ENCODE measurements at places on chromosomes 12 and 14.

DNA sequence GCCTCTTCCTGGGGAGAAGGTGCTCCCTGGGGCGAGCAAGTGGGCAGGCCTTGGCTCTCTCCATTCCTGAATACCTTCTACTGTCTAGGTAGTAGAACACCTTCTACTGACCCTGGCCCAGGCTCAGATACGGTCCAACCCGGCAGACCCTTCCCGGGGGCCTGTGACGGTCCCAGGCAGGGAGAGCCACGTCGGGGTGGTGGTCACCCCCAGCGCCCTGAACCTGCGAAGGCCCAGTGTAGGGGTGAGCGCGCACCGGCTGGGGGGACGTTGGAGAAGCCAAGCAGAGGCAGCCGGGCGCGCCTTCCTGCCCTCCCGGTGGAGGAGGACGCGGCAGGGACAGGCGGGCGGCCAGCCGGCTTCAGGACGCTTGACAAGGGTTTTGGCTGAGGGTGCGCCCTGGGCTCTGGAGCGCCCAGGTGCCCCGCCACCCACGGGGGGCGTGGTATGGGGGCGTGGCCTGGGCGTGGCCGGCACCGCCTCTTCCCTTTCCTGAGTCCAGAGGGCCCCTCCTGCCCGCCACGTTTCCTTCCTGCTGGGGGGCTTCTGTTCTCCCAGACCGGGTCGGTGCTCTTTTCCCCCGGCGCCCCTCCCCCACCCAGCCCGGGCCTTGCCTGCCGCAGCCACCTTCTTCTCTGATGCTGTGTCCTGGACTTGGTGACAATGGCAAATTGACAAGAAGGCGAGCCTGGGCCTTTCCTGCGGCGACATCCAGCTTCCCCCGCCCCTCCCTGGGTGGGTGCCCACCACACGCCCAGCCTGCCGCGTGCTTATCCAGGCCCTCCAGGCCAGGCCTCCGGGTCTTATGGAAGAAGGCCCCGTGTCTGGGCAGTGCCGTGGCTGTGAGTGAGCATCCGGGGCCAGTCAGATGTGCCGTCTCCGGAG, 24.5 kb upstream of the PPP1R13B start:
- DNase-seq, result no peak

DNA sequence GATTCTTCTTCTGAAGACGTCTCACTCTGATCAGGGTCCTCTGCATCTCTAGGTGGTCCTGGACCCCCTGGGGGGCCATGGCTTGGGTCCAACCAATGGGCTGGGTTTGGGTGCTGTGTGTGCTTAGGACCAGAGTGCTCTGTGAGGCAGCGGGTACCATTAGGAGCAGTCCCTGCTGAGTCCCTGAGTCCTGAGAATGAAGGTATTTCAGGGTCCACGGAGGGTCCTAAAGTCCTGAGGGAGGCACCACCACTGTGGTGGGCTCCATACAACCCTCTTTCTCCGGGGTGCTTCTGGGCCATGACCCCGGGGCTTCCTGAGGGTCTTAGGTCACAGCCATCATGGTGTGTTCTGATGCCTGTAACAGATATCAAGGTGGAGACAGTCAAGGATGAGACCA, 1.0 kb downstream of the DNAJC14 start:
- DNase-seq, result no peak

GRCh38 chr14:29810682-29811081, 117.0 kb downstream of the PRKD1 start:
- peak; percentile 43 for DNase-seq

DNA sequence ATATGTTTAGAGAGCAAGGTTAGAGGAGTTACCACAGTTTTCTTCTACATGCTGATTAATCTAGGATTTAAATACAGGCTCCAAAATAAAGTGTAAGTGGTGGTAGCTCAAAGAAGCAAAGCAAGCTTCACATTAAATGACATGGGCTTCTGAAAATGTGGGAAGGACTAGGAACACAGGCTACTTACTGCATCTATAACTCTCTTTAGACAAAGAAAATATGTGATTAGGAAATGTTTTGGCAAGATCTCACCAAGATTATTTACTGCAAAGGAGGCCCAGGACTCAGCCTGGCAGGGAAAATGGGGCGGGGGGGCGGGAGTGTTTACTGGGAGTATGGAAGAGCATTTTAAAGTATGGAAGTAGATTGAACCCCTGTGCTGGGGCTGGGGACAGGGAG, 39.4 kb downstream of the ETV6 start:
- no peak for DNase-seq

DNA sequence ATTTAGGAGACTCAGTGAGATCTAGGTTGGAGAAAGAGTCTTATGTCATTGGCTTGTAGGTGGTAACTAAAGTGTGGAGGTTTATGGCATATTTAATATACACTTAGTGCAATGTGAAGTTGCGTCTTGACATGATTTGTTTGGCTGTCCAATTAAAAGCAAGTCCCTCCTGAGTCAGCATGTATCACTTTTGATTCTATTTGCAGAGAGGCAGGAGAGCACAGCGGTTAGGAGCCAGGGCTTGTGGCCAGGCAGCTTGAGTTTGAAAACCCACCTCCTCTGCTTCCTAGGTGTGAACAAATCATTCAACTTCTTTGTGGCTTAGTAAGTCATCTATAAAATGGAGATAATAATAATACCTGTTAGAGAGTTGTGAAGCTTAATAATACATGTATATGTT, 68.5 kb upstream of the OTX2 start:
- DNase-seq, result no peak
